ENCODE measurements at places on chromosomes 4 and X.

- no peak for DNase-seq
Observed at GRCh38 chr4:152633118-152633517, 46.7 kb downstream of the TMEM154 start.

GRCh38 chr4:1600811-1601532, 83.1 kb downstream of the FAM53A start:
- DNase-seq, result no peak

- no peak for DNase-seq
Observed at GRCh38 chrX:65883556-65883955, 156.3 kb downstream of the VSIG4 start.

DNA sequence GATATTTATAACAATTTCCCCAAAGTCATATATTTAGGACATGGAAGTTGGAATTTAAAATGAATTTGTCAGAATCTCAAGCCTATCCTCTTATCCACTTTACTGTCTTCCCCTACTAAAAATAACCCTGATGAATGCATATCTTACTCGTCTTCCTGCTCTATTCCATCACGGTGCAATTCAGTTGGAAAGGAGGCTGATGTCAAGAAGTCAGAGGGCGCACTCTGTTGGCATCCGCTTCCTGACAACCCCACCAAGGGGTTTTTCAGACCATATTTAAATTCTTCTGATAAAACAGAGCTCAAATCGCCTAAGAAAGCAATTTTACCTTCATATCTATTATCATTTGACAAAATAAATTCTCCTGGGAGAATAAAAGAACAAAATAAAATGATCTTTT, 233.5 kb downstream of the ARHGAP24 start:
- no peak for DNase-seq

DNA sequence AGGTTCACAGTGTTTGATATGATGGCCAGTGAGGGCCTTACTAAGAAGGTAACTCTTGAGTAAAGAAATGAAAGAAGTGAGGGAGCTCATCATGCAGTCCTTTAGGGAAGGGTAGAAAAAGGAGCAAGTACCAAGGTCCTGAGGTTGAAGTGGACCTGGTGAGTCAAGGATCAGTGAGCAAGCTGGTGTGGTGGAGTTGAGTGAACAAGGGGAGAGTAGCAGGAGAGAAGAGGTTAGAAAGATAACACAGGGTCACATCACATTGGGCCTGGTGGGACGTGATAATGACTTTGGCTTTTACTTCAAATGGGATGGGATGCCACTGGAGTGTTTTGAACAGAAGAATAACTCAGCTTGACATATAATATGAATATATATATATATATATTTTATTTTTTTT, 44.7 kb downstream of the OSTC start:
- DNase-seq, result no peak

- no peak for DNase-seq
Observed at GRCh38 chr4:10028910-10029309, 7.6 kb upstream of the SLC2A9 start.

- DNase-seq, result no peak
Observed at GRCh38 chr4:148827781-148828180, 385.6 kb upstream of the NR3C2 start.

DNA sequence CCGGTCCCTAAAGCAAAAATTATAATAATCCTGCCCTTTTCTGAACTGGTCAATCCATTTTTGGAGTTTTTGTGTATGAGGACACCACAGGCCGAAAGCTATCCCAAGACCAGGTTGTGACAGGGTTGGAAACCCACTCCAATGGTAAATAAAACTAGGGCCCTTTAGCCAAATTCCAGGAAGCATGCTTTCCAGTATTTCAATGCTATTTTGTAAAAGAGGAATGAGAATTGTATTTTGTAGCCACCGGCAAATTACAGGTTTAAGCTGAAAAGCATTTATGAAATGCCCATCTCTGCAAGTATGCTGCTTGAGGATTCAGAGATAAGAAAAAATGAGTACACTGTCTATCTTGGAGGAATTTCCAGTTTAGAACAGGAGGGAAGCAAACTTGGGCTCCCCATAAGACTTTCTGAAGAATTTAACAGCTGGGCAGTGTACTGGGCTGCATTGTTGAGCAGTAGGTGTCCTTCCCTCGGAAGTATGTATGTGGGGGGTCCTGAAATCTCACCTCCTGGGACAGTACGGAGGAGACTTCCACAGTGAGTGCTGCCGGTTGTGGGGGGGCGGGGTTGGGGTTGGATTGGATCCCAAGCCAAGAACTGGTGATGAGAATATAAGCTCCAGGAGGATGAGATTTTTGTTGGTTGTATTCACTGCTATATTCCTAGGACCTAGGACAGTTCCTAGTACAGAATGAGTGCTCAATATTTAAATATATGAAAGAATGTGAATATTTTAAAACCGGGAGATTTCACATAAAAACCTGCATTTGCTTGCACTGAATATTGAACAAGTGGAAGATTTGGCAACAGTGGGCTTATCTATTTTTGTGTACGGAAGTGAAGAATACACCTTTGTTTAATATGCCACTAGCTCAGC, 26.8 kb downstream of the OCIAD2 start:
- DNase-seq, result no peak

DNA sequence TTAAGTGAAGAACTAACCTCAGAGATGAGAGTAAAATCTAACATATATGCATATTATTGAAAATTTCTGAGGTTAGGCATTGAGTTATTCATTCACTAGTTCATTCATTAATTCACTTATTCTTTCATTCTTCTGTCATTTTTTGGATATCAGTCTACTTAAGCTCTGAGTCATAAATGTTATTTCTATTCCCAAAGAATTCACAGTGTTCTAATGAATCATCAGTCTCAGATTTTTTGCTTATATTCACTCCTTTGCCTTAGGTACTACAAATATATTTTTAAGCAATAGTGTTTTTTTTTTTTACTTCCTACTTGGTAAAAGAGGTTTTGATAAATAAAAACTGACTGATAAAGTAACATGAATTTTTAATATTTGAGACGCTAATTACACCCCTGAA, 95.2 kb upstream of the DKK2 start:
- DNase-seq, result no peak

DNA sequence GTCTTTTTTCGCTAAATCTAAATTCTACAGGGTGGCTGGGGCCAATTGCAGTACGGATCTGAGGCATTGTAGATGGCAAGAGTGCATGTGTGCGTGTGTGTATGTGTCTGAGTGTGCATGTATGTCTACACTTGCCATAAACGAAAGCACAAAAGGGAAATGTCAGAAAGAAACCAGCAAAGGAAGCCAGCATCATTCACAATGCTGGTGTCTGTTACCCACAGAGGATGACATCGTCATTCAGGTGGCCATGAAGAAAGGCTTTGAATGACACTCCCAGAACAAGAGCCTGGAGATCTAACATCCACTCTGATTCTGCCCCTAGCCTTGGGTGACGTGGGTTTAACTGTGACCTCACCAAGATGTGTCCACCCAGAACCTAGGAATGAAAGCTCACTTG, 124.6 kb downstream of the DHRSX start:
- DNase-seq, result no peak

GRCh38 chr4:149897783-149898182, 82.1 kb upstream of the IQCM start:
- peak; percentile 30 for DNase-seq

DNA sequence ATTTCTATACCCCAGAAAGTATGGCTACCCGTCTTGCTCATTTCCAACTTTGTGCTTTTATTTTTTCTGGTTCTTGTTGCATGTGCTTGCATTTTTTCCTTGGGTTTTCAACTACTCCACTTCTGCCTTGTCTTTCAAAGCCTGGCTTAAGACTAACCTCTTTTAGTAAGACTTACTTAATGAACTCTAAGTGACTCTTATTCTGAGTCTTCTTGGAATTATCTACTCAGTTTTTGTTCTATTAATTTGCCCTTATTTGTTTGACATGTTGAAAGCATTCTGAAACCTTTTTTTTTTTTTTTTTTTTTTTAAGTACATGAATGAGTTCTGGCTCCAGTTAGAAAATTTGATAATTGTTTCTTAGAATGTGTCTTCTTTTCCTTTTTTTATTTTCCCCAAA, 74.8 kb downstream of the SLIT2 start:
- no peak for DNase-seq

DNA sequence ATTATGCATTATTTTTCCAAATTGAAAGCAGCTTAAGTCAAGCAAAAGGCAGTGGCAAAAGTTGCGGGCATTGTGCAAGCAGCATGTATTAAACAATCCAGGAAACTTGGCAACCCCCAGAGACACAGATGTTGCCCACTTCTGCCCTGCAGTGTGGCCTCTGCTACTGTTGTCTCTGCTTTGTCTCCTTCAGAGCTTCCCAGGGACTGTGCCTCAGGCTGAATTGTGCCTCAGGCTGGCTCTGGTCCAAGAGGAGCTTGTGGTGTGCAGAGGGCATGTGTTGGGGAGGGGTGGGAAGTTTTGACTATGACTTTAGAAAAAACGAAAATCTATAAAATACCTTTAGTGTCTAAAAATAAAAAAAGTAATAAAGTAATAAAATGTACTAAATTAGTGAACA, 201.4 kb downstream of the CCSER1 start:
- no peak for DNase-seq

DNA sequence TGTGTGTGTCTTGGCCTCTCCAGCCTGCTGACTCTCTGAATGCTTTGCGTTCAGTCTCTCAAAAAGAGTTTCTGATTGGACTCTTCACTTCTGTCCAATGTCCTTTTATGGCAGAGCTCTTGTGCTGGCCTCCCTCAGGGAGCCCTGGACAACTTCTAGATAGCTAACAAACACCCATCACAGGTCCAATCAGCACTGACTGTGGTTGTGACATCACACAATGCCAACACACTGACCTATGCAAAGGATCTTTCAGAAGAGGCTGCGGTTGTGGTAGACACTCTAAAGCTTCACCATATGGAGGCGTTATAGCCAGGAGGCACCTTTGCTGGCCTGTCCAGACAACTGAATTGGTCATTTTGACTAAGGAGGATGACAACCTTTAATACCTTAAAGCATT, 53.8 kb upstream of the LSM6 start:
- DNase-seq, result no peak

- DNase-seq, result no peak
Observed at GRCh38 chrX:154714925-154715324, 36.0 kb downstream of the GAB3 start.

GRCh38 chrX:129665916-129666644, 11.3 kb upstream of the APLN start:
- peak; percentile 89 for DNase-seq
